ENCODE measurements at places on chromosomes 7 and 10. TPM values are rescaled to one million over a fixed set of nuclear protein-coding genes. Genes with fewer than 3 reads are reported as not detected.
A peak's percentile ranks its signal among the peaks of the same experiment; 100 is the strongest.

The BTBD16 gene
- total RNA-seq, result not detected

The RARRES2 gene
- not detected for total RNA-seq

The IGFBP1 gene
- not detected for total RNA-seq

The POMZP3 gene
- 29.5 TPM for total RNA-seq

The MACROH2A2 gene
- total RNA-seq, result 1.1 TPM

The PPP1R3A gene
- total RNA-seq, result not detected

The HTRA1 gene
- total RNA-seq, result 65.0 TPM

DNA sequence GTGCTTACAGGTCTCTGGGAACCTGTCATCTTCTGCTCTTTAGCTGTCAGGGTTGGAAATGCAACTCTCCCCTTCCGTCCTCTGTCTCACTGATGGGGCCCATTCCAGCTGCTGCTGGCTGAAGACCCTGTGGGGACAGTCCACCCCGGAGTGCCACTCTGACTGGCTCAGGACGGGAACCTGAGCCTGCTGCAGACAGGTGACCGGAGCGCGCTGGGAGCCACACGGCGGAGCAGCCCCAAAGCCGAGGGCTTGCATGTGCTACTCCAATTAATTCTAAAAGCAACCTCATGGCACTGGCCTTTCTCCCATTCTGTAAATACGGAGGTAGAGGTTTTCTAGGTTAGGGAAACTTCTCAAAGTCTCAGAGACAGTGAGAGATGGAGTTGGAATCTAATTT, 223.5 kb upstream of the PITRM1 start:
- H3K27ac ChIP-seq, result no peak overlapping the region
- H3K27me3 ChIP-seq, result peaks cover 11% of the 10 kb centered on the region
- no peak overlapping the region for H3K4me3 ChIP-seq
- DNase-seq, result no peak
- H3K4me1 ChIP-seq, result peaks cover 61% of the 10 kb centered on the region
- H3K36me3 ChIP-seq, result peaks cover 8% of the 10 kb centered on the region

GRCh38 chr10:129703287-129704137, 236.5 kb downstream of the MGMT start:
- DNase-seq, result no peak
- H3K4me3 ChIP-seq, result no peak overlapping the region
- no peaks in the 10 kb centered on the region for H3K4me1 ChIP-seq
- H3K36me3 ChIP-seq, result peaks cover 34% of the 10 kb centered on the region
- H3K27me3 ChIP-seq, result no peaks in the 10 kb centered on the region
- no peak overlapping the region for H3K27ac ChIP-seq

DNA sequence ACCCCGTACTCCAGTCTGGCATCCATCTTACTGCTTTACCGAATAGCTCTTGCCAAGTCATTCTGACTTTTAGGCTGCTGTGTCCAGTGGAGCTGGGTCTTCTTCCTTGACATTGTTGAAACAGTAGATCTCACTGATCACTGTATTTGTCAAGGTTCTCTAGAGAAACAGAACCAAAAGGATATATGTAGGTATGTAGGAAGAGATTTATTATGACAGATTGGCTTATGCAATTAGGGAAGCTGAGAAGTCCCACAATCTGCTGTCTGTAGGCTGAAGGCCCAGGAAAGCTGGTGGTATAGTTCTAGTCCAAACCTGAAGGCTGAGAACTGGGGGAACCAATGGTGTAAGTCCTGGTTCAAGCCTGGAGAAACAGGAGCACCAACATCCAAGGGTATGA, 12.1 kb upstream of the PRRT4 start:
- H3K27ac ChIP-seq, result no peak overlapping the region
- H3K4me1 ChIP-seq, result no peaks in the 10 kb centered on the region
- DNase-seq, result no peak
- no peaks in the 10 kb centered on the region for H3K36me3 ChIP-seq

DNA sequence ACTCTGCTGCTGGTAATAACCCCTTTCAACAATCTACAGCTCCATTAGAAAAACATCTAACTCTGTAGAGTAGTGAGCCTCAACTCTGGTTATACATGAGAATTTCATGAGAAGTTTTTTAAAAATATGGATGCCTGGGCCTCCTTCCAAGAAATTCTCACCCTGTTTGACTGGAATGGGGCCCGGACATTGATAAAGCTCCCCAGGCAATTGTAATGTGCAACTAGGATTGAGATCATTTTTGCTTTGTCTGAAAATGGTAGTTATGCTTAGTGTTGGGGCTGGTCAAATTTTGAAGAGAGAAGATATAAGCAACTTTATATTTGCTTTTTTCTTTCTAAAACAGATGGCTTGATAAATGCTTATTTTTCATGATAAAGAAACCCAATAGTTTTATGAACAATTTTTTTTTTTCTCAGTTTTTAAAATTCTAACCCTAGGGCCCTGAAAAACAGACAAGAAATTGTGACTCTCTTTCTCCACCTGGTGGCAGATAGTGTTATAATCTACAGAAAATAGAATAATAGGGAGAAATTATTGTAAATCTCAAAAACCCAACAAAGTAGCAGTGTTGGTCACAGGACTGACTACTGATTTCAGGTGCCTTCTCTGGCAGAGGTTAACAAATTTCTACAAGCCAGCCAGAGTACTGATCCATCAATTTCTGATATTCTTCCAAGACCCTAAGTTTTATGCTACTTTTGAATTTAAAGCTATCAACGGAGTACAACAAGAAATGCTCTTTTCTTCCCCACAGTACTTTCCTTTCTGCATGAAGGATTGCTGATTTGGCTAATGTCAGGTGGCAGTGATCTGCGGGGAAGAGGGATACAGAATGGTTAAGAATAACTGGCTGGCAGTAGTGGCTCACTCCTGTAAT, 174.8 kb downstream of the DKK1 start:
- peak overlapping the region; percentile 47 for H3K4me3 ChIP-seq
- peak overlapping the region; percentile 89 for H3K27ac ChIP-seq
- peaks cover 81% of the 10 kb centered on the region for H3K4me1 ChIP-seq
- peaks cover 5% of the 10 kb centered on the region for H3K36me3 ChIP-seq

GRCh38 chr10:25934621-25935139, 651 bp downstream of the MYO3A start:
- no peak overlapping the region for H3K27ac ChIP-seq
- no peak overlapping the region for H3K4me3 ChIP-seq
- no peak for DNase-seq
- H3K4me1 ChIP-seq, result no peaks in the 10 kb centered on the region
- H3K36me3 ChIP-seq, result no peaks in the 10 kb centered on the region

DNA sequence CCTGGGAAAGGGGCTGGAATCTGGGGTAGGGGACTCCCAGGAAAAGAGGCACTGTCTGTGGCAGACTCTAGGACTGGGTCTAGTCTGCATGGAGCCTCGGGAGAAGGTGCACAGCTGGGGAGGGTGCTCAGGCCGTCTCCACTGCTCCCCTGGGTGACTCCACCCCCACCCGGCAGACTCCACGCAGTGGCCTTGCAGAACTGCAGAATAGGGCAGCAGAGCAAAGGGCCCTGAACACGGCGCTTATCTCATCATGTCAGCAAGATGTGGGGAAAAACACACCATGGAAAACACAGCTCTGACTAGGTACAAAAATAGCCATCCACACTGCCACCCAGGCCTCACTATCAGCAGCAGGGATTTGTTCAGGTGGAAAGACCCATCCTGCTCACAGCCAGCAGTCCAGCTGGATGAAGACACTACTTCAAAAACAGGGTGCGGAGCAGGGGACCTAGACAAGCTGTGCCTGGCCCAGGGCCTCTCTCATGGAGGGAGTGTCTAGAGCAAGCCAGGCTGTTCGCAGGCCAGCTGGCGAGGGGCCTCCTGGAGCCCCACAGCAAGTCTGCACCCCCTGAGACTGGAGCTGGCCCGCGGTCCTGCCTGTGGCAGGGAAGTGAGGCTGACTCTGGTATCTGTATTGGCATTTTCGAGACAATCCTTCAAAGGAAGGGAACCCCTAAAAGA, 11.7 kb downstream of the MAT1A start:
- peaks cover 43% of the 10 kb centered on the region for H3K27me3 ChIP-seq
- DNase-seq, result no peak
- H3K4me3 ChIP-seq, result no peak overlapping the region

DNA sequence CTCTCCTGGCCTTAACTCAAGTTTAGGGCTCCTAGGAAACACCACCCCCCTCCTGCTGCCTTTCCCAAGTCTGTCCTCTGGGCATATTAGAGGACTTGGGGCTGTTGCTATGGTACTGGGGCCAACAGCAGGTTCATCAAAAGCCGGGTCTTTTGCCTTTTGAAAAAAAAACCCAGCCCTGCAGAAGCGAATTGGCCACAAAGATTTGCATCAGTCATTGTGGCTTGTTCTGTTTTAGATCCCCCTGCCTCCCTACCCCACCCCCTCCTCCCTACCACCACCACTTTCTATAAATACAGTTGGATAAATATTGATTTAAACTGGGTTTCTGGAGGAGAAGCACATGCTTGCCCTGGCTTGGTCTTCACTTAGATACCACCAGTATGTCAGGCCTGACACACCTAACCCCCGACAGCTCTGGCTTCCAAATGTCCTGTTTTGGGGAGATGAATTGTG, 7.0 kb downstream of the MXI1 start:
- H3K4me3 ChIP-seq, result no peak overlapping the region
- no peaks in the 10 kb centered on the region for H3K36me3 ChIP-seq
- no peak overlapping the region for H3K27ac ChIP-seq

DNA sequence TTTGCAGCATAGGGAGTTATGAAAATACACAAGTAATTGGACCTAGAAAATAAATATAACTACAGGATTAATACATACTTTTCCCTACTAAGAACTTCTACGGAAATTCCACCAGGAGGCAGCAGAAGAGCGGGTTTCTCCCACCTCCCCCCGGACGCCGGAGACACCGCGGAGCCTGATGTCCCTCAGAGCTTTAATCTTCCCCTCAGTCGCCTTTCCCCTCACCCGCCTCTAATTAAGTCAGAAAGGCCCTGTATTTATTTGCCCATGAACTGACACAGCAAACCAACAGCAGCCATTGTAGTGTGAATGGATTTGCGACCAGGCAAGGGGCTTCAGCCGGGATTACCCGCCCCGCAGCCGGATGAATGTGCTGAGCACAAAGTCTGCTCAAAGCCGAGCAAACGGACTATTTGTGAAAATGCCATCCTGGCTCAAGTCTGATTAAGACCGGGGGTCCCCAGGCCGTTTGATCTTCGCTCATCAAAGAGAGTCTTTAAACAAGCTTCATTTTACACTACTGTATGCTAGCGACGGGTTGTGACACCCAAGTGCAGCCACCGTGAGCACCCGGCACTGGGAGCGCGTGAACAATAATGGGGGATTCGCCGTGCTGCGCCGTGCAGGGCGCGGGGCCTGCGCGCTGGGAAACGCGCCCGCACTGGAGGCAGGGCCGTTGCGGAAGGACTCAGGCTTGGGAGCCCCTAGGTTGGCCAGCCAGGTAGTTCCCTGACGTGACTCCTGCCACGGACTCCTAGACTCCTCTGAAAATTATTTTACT, 5.6 kb upstream of the DKK1 start:
- H3K27ac ChIP-seq, result peak overlapping the region; percentile 64
- H3K4me1 ChIP-seq, result peaks cover 51% of the 10 kb centered on the region
- H3K4me3 ChIP-seq, result peak overlapping the region; percentile 82

DNA sequence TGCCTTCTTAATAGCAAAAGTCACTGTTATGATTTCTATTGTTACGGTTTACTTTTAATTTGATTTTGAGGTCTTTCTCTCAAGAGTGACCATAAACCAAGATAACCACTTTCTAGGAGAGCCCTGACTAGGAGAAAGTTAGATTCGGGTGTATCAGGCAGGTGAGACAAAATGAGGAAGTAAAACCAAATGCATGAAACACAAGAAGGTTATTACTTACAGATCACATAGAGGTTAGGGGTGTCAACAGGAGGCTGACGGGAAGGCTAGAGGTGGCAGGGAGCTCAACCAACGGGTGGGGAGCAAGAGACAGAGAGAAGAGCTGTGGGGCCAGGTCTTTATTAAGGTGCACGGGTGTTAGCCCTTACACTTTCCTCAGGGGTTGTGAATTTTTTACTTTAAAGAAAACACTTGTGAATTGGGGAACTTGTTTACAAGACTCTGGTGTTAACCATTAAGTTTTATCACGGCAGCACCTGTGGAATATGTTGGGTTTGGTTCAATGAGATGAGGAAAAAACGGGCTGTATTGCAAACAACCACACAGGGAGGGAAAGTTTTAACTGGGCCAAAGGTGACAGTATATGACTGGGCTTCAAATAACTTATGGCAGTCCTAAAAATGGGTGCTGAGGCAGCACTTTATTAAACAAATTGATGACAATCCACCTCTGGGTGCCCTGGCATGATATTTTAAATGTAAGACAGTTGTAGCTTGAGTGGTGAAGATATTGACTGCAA, 154.9 kb downstream of the SDHAF3 start:
- no peak for DNase-seq
- no peaks in the 10 kb centered on the region for H3K36me3 ChIP-seq
- H3K4me1 ChIP-seq, result no peaks in the 10 kb centered on the region
- no peak overlapping the region for H3K4me3 ChIP-seq
- no peak overlapping the region for H3K27ac ChIP-seq
- H3K27me3 ChIP-seq, result peaks cover 2% of the 10 kb centered on the region

GRCh38 chr7:20152511-20152910, 64.7 kb downstream of the MACC1 start:
- H3K4me3 ChIP-seq, result no peak overlapping the region
- no peak overlapping the region for H3K27ac ChIP-seq
- no peaks in the 10 kb centered on the region for H3K4me1 ChIP-seq
- H3K36me3 ChIP-seq, result no peaks in the 10 kb centered on the region
- no peak for DNase-seq

- no peak for DNase-seq
- no peaks in the 10 kb centered on the region for H3K36me3 ChIP-seq
- H3K4me1 ChIP-seq, result peaks cover 18% of the 10 kb centered on the region
- H3K27me3 ChIP-seq, result no peaks in the 10 kb centered on the region
These were observed 113.4 kb downstream of the REEP3 start for GRCh38 chr10:63634488-63635065.

GRCh38 chr10:123896246-123896927, 4.8 kb upstream of the CPXM2 start:
- H3K27ac ChIP-seq, result no peak overlapping the region
- no peak for DNase-seq
- no peaks in the 10 kb centered on the region for H3K4me1 ChIP-seq

DNA sequence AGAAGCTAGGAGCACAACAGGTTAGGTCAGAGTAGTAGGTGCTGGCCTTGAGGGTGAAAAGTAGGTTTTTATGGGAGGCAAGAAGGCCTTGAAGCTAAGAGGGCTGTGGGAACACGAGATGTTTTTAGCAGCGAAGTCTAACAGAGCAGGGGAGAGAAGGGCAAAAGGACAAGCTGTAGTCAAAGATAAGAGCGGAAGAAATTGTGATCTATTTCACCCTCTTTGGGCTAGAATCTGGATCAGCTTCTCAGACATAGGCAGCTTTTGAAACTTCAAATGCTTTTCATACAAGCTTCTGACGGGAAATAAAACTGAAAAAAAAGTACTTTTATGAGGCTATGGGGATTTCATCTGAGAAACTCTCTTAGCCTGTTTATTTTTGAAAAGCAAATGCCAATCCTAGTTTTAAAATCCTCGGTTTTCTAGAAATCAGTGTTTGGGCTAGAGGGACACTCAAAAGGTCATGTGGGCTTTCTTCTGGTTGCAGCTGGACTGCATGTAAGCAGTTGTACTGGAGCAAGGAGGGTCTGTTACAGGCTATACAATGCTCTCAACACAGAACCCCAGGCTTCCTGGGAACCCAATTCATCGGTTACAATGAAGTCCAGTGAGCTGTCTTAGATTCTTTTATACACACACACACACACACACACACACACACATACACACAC, 83.6 kb downstream of the RNF216 start:
- peaks cover 3% of the 10 kb centered on the region for H3K27me3 ChIP-seq
- H3K27ac ChIP-seq, result peak overlapping the region; percentile 16
- peaks cover 69% of the 10 kb centered on the region for H3K4me1 ChIP-seq

Measured in HFFc6 (cell line).